ENCODE measurements at places on chromosomes 4 and X.
A peak's percentile ranks its signal among the peaks of the same experiment; 100 is the strongest.

DNA sequence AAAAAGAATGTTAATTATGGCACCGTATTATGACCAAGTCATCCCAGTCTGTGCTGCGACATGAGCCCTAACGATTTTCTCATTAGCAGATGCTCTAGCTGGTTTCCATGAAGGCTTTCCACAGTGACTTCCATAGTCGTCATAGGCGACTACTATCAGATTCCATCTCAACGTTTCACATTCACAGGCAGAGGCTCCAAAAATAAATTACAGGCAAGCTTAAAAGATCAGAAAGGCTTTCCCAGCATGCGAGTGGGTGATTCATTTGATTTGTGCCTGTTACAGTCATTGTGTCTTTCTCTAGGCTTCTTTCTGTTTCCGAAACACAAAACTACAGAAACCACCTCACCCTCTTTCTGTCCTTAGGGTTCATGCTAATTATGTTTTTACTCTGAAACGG is 43.2 kb downstream of the PALLD start:
- no peak for DNase-seq

DNA sequence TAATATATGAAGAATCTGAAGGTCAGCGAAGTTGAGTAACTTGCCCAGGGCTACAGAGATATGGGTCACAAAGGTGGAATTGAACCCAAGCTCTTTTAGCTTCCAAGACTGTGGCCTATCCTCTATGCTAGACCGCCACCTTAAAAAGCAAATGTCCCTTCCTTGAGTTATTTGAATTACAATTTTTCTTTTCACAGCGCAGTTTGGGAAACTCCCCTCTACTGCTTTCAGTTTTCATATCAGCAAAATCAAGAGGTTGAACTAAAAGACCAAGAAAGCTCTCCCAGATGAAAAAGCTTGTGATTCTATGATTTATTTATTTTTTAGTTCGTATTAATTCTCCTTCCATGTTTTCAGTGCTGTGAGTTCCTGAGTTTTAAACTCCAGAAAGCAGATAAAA is 174.5 kb upstream of the C1QTNF7 start:
- no peak for DNase-seq

GRCh38 chrX:151505796-151506195 is 57.7 kb upstream of the PASD1 start:
- DNase-seq: peak; percentile 12

DNA sequence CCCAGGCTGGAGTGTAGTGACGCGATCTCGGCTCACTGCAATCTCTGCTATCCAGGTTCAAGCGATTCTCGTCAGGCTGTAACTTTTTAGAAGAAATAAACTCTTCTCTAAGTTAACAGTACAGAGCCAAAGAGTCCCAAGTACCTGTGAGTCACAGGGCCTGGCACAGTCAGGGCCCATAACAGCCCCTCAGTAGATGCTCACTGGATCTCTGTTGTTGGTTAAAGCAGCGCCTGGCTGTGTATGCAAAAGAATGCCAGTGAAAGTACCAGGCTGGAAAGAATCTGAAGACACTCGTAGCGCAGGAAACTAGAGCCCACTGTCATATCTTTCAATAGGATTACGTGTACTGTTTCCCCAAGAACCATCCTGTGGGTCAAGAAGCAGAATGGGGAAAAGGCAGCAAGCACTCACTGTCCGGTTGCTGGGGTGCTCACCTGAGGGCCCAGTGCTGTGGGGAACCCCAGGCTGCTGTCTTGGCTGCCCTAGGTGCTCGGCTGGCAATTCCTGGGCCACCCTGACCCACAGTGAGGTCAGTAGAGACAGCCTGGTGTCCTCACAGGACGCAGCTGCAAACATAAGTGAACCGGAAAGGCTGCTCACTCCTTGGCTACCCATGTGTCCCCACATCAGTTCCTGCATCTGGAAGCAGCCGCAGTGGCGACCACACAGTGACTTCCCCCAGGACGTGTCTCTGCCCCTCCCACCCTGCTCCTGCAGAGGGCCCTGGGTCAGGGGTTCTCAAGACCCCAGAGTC is 3.1 kb upstream of the SLBP start:
- DNase-seq: no peak

- no peak for DNase-seq
These were observed 43.5 kb upstream of the SERTM2 start for GRCh38 chrX:111467896-111468295.

GRCh38 chrX:39169976-39170375 is 368.7 kb downstream of the MID1IP1 start:
- no peak for DNase-seq

DNA sequence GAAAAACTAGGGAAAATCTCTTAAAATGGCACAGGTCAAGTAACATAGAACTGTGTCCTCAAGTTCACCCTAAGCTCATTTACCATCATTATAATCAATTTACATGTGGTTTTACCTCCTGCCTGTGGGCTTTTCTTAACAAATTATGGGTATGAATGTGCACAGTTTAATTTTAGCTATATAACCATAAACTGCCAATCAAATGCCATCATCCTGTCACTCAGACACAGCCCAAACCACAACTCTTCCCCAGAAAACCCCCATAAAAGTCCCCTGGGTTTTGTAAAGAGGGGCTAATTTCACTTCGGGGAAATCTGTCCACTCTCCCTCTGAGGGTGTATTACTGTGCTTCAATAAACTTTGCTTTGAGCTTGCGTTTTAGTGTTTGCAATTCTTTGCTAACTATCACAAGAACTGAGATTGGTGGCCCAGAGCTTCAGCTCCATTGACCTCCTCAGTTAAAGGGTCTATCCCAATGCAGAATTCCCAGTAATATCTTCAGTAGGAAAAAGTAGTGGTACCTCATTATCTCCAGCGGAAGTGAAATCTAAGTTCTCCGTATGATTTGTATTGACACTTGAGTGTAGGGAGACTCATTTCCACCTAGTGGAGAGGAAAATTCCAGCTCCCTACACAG is 394.6 kb downstream of the SPOCK3 start:
- DNase-seq: no peak

GRCh38 chr4:139453041-139453370 is 915 bp upstream of the RAB33B start:
- DNase-seq: peak; percentile 49

Measured in DMS153 (cell line).